H1 (cell line): ENCODE measurements at places on chromosomes 4 and X.

- H3K36me3 ChIP-seq: no peaks in the 10 kb centered on the region
- no peak for DNase-seq
- H3K27me3 ChIP-seq: no peaks in the 10 kb centered on the region
- H3K27ac ChIP-seq: no peak overlapping the region
- no peaks in the 10 kb centered on the region for H3K4me1 ChIP-seq
Observed at GRCh38 chr4:90112715-90113114, 14.5 kb upstream of the CCSER1 start.

DNA sequence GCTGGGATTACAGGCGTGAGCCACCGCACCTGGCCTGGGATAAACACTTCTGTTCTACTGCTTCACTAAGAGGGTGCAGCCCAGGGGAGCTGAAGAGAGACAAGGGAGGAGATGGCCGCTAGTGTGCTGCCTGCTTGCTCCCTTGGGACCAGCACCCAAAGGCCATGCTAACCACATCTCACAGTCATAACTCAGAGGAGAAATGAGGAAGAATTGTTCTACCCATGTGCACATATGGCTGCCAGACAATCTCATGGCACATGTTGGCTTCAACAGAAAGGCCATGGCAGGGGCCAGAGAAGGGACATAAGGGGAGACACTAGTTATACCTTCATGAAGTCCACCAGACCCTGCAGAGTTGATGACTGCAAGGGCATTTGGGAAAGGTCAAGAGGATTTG is 22.4 kb downstream of the CLDN22 start:
- no peak overlapping the region for H3K27ac ChIP-seq
- H3K36me3 ChIP-seq: peaks cover 32% of the 10 kb centered on the region
- no peak for DNase-seq

- H3K4me1 ChIP-seq: no peaks in the 10 kb centered on the region
- H3K27me3 ChIP-seq: no peaks in the 10 kb centered on the region
- no peak overlapping the region for H3K27ac ChIP-seq
- no peak for DNase-seq
- H3K4me3 ChIP-seq: no peak overlapping the region
Observed at GRCh38 chr4:108693211-108693610, 42.8 kb downstream of the OSTC start.

- no peaks in the 10 kb centered on the region for H3K4me1 ChIP-seq
- no peak overlapping the region for H3K4me3 ChIP-seq
- H3K27me3 ChIP-seq: no peaks in the 10 kb centered on the region
Observed at GRCh38 chrX:7190157-7190556, 42.2 kb upstream of the PUDP start.

DNA sequence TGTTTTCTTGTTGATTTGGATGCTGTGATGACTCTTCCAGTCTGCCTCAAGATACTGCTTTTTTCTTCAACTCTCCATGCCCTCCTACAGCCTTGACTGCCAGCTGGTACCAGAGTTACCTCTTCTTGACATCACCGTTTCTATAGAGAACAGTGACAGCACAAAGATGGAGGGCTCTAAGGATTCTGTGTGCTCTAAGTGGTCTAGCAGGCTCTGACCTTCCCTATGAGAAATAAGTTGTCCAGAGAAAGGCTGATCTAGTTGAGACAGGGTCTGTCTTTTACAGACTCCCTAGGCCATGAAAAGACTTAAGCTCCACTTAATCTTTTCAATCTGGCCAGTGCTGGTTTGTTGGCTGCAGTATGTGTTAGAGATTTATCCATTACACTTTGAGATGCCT is at the start of gene AKAP4:
AKAP4 (minus strand) TSS at position 101 of the 400 bp plus-strand sequence. CDS start 118 bp downstream, outside the sequence.
- no peaks in the 10 kb centered on the region for H3K27me3 ChIP-seq
- H3K27ac ChIP-seq: no peak within 1 kb of the TSS
- no peaks in the 10 kb centered on the region for H3K36me3 ChIP-seq
- no peak for DNase-seq

GRCh38 chr4:95362906-95363558 is 185.7 kb downstream of the UNC5C start:
- no peaks in the 10 kb centered on the region for H3K27me3 ChIP-seq
- no peaks in the 10 kb centered on the region for H3K36me3 ChIP-seq
- DNase-seq: no peak
- no peak overlapping the region for H3K27ac ChIP-seq

GRCh38 chr4:29966386-29966785 is 753.8 kb upstream of the PCDH7 start:
- no peaks in the 10 kb centered on the region for H3K4me1 ChIP-seq
- no peaks in the 10 kb centered on the region for H3K36me3 ChIP-seq
- H3K27ac ChIP-seq: no peak overlapping the region
- DNase-seq: no peak
- no peaks in the 10 kb centered on the region for H3K27me3 ChIP-seq
- H3K4me3 ChIP-seq: no peak overlapping the region

DNA sequence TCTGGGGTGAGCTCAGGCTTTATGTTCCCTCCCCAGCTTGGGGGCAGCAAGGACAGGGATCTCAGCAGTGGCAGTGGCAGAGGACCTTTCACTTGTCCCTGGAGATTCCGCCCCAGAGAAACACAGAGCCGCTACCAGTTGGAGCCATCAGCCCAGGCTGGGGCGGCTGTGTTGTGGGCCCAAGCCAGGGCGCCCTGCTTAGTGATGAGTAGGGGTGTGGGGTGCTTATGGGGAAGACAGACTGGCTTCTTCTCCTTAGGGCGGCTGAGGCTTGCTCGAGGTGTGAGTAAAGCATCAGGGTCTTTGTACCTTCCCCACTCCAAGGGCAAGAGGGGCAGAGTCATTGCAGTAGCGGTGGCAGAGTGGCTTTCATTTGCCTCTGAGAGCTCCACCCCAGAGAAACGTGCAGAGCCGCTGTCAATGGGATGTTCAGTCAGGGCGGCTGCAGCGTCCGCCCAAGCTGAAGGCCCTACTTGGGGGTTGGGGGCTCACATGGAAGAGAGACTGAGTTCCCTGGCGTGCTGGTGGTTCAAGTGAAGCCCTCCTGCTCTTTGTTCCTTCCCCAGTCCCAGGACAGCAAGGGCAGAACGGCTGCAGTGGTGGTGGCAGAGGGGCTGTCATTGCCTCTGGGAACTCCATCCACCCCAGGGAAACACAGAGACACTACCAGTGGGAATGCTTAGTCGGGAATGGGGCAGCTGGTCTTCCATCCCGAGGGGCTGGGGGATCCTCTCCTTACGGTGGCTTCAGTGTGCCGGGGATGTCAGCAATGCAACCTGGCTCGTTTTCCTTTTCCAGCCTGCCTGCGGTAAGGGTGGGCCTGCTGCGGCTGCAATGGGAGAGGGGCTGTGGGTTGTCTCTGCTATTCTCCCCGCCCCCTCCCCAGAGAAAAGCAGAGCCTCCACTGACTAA is 2142.5 kb upstream of the TENM3 start:
- H3K36me3 ChIP-seq: no peaks in the 10 kb centered on the region; the same call in 1 of the 2 replicates
- H3K4me3 ChIP-seq: no peak overlapping the region

- H3K27me3 ChIP-seq: no peaks in the 10 kb centered on the region
- H3K4me3 ChIP-seq: no peak overlapping the region
- DNase-seq: no peak
- H3K27ac ChIP-seq: no peak overlapping the region
Observed at GRCh38 chr4:8542776-8543525, 37.2 kb upstream of the GPR78 start.

DNA sequence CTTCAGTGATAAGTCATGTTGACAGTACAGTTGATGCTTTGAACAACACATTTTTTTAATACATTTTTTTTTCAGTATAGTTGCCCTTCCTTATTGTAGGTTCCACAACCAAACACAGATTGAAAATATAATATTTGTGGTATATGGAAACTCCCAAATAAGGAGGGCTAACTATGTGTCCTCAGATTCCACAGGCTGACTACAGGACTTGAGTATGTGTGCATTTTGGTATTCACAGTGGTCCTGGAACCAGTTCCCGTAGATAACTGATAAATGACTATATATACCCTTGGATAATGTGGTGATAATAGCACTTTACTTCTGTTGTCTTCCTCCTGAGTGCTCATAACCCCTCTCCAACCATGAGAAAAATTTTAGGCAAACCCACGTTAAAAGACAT is 111.6 kb upstream of the NUDT6 start:
- H3K27me3 ChIP-seq: no peaks in the 10 kb centered on the region
- no peak overlapping the region for H3K27ac ChIP-seq
- DNase-seq: no peak
- H3K36me3 ChIP-seq: no peaks in the 10 kb centered on the region
- no peaks in the 10 kb centered on the region for H3K4me1 ChIP-seq
- no peak overlapping the region for H3K4me3 ChIP-seq

DNA sequence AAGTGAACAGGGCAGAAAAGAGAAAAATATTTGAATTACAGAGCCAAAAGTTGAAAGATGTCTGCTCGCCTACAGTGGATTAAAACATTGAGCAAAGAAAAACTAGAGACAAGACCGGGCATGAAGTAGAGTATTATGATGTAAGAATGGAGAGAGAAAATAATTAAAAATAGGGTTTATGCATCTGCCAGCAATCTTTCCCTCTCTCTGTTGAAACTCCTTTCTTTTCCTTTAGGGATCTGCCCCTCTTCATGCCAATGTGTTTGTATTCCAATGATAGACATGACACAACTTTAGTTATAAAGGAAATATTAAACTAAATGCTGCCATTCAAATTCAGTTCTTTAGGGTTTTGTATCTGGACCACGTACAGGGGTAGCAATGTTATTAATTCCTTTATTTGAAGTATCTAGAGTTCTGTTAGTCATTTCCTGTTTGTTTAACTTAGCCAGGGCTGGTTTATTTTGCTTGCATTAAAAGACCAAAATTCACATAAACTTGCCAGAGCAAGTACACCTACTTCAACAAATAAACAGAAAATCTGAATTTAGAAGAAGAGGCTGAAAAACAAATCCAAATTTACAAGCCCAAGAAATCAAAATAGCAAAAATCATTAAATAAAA is 202.6 kb downstream of the SPOCK3 start:
- H3K4me3 ChIP-seq: no peak overlapping the region
- H3K27ac ChIP-seq: no peak overlapping the region
- no peaks in the 10 kb centered on the region for H3K27me3 ChIP-seq
